ENCODE measurements at places on chromosomes 2 and 18.
A peak's percentile ranks its signal among the peaks of the same experiment; 100 is the strongest.

- no peak for DNase-seq
These were observed 15.9 kb upstream of the ZBTB14 start for GRCh38 chr18:5311301-5311989.

- DNase-seq = no peak
These were observed 4.1 kb upstream of the SERPINB8 start for GRCh38 chr18:63965716-63966330.

- no peak for DNase-seq
These were observed 107.1 kb downstream of the ABCA12 start for GRCh38 chr2:215031321-215031720.

- peak; percentile 22 for DNase-seq
These were observed 32.8 kb downstream of the FAM124B start for GRCh38 chr2:224369028-224369632.

DNA sequence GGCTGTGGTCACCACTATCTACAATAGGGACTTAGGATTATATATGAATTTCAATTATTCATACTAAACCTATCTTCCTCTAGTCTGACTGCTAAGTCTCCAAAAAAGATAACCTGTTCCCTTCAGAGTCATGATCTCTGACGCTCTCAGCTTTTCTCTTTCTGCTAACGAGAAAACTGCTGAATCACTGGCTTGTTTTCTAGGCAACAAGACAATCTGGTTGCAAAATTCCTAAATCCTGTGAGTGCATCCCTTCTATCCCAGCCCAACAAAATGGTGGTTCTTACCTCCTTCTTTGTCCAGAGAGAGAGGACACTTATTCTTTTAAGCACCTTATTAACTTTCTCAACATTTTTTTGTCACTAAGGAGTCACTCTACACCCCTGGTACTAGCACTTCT is 312.3 kb upstream of the PKDCC start:
- DNase-seq = no peak

DNA sequence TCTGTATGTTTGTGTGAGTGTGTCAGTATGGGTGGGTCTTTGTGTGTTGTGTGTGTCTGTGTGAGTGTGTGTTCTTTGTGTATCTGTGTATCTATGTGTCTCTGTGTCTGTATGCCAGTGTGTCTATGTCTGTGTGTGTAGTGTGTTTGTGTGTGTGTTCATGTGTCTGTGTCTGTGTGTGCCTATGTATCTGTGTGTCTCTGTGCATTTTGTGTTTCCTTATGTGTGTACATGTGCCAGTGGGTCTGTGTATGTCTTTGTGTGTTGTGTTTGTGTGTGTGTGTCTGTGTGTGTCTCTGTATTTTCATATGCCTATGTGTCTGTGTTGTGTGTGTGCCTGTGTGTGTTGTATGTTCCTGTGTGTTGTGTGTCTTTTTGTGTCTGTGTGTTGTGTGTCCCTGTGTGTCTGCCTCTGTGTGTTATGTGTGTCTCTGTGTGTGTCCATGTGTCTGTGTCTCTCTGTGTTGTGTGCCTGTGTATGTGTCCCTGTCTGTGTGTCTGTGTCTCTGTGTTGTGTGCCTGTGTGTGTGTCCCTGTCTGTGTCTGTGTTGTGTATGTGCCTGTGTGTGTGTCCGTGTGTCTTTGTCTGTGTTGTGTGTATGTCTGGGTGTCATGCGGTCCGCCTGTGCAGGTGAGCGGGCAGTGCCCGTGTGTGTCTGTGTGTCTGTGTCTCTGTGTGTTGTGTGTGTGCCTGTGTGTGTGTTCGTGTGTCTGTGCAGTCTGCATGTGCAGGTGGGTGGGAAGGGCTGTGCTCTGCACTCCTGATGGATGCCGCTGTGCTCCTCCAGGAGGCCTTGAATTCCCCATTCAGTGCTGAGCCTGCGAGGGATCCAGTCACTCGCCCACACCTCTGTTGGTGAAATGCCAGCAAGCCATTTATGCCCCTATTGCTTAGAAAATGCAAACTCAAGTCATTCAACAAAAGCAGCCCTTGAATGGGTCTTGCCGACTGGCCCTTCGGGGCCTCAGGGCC is 37.4 kb downstream of the KLHL29 start:
- no peak for DNase-seq

DNA sequence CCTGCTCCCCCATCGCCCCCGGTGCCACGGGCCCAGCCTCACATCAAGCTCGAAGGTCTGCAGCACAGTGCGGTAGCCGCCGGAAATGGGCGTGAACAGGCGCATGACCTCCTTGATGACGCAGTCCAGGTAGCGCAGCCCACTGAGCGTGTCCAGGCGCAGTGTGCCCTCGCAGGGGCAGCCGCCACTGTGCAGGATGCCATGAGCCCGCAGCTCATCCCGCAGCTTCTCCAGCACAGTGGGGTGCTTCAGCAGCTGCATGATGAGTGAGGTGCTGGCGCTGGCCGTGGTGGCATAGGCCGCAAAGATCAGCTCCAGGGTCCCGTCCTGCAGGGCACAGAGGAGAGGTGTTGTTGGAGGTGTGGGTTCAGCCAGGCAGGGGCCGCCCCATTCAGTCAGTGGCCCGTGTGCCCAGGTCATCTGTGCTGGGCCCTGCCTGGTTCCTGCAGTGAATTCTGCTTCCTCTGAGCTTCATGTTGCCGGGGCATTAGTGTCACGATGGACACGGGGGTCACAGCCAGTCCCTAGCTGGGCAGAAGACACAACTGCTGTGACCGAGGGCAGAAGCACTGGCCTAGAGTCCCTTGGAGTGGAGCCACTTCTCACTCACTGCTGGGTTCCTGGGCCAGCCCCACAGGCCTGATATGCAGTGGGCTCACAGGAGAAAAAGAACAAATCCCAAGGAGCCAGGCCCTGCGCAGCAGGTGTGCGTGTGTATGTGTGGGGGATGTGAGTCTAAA is 14.5 kb downstream of the CYP26B1 start:
- no peak for DNase-seq

DNA sequence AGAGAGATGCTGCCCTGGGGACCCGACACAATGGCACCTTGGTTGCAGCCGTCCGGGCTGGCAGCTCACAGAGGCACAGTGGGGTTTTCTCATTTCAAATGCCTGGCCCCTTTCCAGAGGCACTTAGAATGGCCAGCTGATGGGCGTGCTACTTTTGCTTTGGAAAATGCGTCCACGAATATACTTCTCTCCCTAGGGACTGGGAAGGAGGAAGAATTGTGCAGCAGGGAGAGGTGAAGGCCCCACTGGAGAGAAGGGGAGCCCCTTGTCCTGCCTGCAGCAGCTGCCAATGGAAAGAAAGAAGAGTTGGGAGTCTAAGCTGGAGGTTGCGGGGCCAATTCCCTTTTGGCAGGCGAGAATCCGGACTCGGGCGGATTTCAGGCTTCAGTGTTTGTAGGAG is 1.1 kb upstream of the MAL start:
- no peak for DNase-seq

GRCh38 chr2:170248574-170249393 is 70.8 kb downstream of the MYO3B start:
- no peak for DNase-seq

- DNase-seq = no peak
These were observed 53.7 kb upstream of the FAM98A start for GRCh38 chr2:33652830-33653229.

DNA sequence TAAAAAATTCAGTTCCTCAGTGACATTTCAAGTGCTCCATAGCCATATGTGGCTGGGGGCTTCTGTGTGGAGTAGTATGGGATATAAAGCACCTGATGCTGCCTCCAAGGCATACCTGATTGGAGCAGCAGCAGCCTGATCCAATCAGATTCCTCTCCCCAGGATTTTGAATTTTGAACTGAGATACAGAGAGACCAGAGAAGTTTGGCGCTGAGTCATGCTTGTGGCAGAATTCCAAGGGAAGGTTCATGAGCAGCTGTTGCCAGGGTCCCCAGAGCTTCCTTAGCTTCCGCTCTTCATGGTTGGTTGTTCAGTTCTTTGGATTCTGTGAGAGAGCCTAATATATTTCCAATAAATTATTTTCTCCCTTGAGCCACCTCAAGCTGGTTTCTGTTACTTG is 29.0 kb upstream of the CFAP36 start:
- DNase-seq = no peak

- DNase-seq = no peak
These were observed 252.8 kb upstream of the STON1 start for GRCh38 chr2:48277153-48277552.

DNA sequence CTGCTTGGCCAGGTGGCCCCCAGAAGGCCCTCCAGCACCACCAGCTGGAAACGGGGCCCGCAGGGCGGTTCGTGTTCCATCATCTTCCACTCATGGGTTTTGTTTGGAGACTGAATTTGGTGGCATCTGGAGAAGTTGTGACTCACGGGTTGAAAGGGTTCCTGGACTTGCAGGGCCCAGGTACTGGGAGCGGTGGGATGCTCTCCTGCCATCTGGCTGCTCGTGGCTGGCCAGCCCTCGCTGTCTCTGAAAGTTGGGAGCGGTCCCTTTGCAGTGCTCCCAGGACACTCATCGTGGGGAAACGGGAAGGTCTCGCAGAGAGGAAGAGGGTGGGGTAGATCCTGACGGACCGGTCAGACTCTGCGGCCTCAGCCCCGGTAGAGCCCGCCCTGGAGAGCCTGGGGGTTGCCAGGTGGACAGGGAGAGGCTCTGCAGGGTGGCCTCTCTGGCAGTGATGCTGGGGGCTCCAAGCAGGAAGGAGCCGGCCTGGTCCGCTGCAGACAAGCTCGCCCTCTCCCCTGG is 47.5 kb downstream of the TWIST2 start:
- no peak for DNase-seq

DNA sequence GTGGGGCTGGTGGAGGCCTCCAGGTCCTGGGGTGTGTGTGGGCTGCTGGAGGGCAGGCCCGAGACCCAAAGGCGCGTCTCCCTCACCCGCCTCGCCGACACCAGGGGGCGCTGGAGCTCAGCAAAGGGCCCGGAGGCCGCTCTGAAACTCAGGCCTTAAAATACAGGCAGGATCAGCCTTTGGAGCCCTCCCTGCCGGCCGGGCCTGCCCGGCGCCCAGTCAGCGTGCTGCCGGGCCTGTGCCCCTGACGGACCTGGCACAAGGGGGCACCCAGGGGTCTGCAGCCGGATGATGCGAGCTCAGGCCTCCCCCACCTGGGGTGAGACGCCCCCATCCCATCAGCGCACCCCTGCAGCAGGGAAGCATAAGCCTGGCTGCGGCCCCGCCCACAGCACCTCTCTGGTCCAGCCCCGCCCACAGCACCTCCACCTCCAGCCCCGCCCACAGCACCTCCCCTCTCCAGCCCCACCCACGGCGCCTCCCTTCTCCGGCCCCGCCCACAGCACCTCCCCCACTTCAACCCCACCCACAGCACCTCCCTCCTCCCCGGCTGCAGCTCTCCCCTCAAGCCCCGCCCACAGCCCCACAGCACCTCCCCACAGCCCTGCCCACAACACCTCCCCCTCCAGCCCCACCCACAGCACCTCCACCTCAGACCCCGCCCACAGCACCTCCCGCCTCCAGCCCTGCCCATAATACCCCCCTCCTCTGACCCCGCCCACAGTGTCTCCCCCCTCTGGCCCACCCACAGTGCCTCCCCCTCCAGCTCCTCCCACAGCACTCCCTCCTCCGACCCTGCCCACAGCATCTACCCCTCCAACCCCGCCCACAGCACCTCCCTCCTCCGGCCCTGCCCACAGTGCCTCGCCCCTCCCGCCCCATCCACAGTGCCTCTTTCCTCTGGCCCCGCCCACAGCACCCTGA is 92.8 kb upstream of the OTOS start:
- peak; percentile 78 for DNase-seq

DNA sequence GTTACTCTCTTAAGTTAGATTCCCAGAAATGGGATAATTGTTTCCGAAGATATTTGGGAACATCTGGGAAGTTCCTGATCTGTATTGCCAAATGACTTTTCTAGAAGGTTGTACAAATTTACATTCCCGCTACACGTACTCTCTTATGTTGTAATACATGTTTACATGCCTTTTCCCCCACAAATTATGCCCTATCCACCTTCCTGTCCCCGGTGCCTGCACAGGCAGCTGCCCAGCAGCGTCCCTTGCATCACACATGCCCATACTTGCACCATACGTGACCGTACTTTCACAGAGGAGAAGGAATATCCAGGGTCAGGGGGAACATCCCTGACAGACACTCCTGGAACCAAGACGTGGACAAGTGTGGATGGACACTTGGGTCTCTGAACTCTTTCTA is 24.2 kb upstream of the KLF11 start:
- DNase-seq = no peak

DNA sequence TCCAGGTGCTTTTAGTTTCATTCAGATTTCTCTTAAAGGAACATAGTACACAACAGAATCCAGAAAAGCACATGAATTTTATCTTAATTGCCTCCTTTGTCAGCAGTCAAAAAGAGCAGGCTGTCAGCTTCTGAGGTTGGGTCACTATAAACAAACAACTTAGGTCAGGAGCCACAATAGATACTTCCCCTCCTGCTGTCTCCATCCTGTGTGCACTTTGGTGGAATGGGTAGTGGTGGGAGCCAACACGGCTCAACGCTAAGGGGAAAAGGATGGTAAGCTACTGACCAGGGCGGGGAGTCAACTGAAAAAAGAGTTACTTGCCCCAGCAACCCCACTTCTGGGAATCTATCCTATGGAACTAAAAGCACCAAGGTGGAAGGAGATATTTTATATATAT is 121.9 kb downstream of the PAX3 start:
- DNase-seq = no peak

DNA sequence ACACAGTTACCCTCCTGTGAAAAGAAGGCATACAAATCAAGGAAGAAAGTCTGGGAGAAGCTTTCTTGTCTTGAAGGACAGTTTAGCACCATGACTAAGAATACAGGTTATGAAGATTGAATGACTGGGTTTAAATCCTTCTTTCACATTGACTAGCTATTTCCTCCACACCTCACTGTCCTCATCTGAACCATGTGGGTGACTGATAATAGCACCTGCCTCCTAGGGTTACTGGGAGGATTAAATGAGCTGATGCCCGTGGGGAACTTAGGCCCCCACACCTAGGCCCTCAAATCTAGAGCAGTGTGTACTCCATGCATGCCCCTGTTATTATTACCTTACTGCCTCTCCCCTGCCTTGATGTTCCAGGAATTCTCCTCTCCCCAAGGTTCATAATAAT is 202.9 kb downstream of the FBXO15 start:
- no peak for DNase-seq

GRCh38 chr2:86453836-86454235 is 12.7 kb downstream of the KDM3A start:
- DNase-seq = no peak

- DNase-seq = no peak
These were observed 164.3 kb downstream of the TWIST2 start for GRCh38 chr2:239012228-239012627.

- DNase-seq = no peak
These were observed 476 bp downstream of the VSNL1 start for GRCh38 chr2:17540813-17541530.

- no peak for DNase-seq
These were observed 38.9 kb downstream of the LDLRAD4 start for GRCh38 chr18:13257361-13257980.

GRCh38 chr18:13676471-13676870 is 49.9 kb downstream of the FAM210A start:
- no peak for DNase-seq

- DNase-seq = no peak
These were observed 35.1 kb downstream of the PMS1 start for GRCh38 chr2:189819297-189819704.

GRCh38 chr18:53698907-53699306 is 525.6 kb downstream of the MBD2 start:
- no peak for DNase-seq

All from GM12891 (cell line).